Cardiac ventricle fibroblast (primary cell): ENCODE measurements at places on chromosomes 5 and 9. TPM values are rescaled to one million over a fixed set of nuclear protein-coding genes. Genes with fewer than 3 reads are reported as not detected.

Gene PCDHB3
- 0.34 and 1.1 TPM in 2 replicates for total RNA-seq

Gene LCN12
- total RNA-seq = not detected in 2 replicates

Gene RBM18
- total RNA-seq = 7.3 and 10.9 TPM in 2 replicates

Gene BARHL1
- total RNA-seq = not detected in 2 replicates

Gene PHYHD1
- 33.5 and 39.1 TPM in 2 replicates for total RNA-seq

Gene POLE3
- total RNA-seq = 13.5 and 19.0 TPM in 2 replicates
